ENCODE measurements at places on chromosomes 2 and 18. TPM values are rescaled to one million over a fixed set of nuclear protein-coding genes. Genes with fewer than 3 reads are reported as not detected.

DNA sequence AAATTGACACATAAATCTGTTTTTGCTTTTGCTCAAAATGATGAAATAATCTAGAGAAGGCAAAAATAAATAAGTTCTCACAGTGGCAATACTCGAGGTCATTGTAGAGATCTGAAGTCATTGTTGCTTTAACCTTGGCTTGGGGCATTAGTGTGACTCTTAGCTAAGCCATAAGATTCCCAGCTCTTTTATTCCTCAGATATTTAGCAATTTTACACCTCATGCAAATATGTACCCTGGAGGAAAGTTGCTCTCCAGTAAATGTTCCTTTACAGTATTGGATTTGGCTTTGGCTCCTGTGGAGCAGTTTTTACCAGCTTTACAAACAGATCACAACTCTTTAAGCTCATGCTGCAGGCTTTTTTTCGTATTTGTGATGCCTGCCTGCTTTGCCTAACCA is 134.2 kb upstream of the NABP1 start:
- H3K4me3 ChIP-seq = no peak overlapping the region
- DNase-seq = no peak
- H3K27ac ChIP-seq = no peak overlapping the region
- no peaks in the 10 kb centered on the region for H3K36me3 ChIP-seq
- no peaks in the 10 kb centered on the region for H3K4me1 ChIP-seq

DNA sequence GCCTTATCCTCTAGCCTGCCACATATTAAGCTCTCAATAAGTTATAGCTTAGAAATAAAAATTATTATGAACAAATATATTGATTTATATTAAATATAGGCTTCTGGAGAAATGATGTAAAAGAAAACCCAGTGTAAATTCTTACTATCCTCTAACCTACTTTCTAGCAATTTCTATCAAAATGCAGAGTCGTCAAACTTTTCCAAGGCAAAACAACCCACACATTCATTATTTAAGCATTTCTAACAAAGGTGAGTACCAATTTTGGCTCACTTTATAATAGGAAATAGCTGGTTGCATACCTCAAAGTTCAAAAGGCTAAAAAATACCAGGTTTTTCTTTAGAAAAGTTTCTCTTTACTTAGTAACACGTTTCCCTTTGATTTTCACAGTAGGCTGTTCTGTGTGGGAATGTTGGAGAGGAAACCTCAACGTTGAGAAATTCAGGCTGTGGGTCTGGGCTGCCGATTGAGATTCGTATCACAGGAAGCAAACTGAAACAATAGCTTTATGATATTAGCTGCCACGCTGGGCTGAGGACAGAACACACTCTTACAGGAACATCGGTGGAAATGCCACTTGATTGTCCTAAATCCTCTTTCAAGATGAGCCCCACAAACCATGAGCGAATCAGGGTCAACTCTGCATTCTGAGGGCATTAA is 53.0 kb downstream of the EPAS1 start:
- H3K36me3 ChIP-seq = peaks cover 23% of the 10 kb centered on the region
- no peak overlapping the region for H3K4me3 ChIP-seq
- no peak overlapping the region for H3K27ac ChIP-seq
- H3K4me1 ChIP-seq = peaks cover 15% of the 10 kb centered on the region
- H3K27me3 ChIP-seq = no peaks in the 10 kb centered on the region

DNA sequence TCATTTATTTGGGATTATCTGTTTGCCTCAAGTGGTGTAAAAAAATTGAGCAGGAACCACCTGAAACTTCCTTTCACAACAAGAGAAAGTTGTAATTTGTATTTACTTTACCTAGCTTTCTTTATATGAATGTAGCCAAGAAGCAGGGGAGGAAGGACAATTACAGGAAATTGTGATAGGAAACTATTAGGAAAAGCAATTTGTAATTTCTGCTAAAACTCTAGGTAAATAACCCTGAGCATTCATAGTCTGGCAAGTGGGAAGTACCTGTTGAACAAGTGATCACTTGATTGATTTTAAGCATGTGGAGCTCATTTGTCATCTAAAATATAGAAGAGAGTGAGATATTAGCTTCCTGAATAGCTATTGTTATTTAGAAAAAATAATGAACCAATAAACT is 5.0 kb downstream of the TFPI start:
- peak overlapping the region; percentile 25 for H3K27ac ChIP-seq
- H3K4me1 ChIP-seq = no peaks in the 10 kb centered on the region
- no peaks in the 10 kb centered on the region for H3K36me3 ChIP-seq

DNA sequence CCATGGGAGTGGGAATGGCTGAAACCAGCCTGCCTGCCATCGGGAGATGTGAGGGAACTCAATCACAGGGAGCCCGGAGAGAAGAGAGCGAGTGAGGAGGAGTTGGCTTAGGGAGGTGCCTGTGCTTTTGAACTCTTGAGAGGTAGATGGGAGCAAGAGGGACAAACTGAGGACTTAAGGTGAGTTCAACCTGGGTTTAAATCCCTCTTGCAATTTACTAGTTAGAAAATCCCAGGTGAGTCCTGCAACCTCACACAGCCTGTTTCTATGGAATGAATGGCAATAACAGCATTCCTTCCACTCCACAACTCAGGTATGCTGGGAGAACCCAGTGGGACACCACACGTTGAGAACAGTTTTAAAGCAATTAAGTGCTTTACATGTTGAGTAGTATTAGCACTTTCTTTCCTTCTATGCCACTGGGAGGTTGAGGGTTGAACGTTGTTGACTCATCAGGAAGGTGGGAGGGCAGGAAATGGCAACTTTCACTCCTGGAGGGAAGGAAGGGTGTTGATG is 57.3 kb downstream of the VIT start:
- H3K4me3 ChIP-seq = no peak overlapping the region
- no peaks in the 10 kb centered on the region for H3K36me3 ChIP-seq
- no peaks in the 10 kb centered on the region for H3K27me3 ChIP-seq
- H3K27ac ChIP-seq = no peak overlapping the region
- no peak for DNase-seq
- no peaks in the 10 kb centered on the region for H3K4me1 ChIP-seq

- H3K27ac ChIP-seq = peak overlapping the region; percentile 94
- DNase-seq = peak; percentile 83
- H3K27me3 ChIP-seq = no peaks in the 10 kb centered on the region
- peak overlapping the region; percentile 62 for H3K4me3 ChIP-seq
- no peaks in the 10 kb centered on the region for H3K36me3 ChIP-seq
- peaks cover 33% of the 10 kb centered on the region for H3K4me1 ChIP-seq
Observed at GRCh38 chr2:64654063-64654811, 524 bp upstream of the SERTAD2 start.

GRCh38 chr18:55078303-55078932 is 119.2 kb upstream of the CCDC68 start:
- DNase-seq = no peak
- H3K4me1 ChIP-seq = no peaks in the 10 kb centered on the region
- H3K27ac ChIP-seq = no peak overlapping the region
- H3K36me3 ChIP-seq = no peaks in the 10 kb centered on the region
- no peak overlapping the region for H3K4me3 ChIP-seq
- no peaks in the 10 kb centered on the region for H3K27me3 ChIP-seq

- no peaks in the 10 kb centered on the region for H3K36me3 ChIP-seq
- H3K4me1 ChIP-seq = no peaks in the 10 kb centered on the region
- H3K27me3 ChIP-seq = no peaks in the 10 kb centered on the region
- H3K4me3 ChIP-seq = no peak overlapping the region
- no peak for DNase-seq
- H3K27ac ChIP-seq = no peak overlapping the region
Observed at GRCh38 chr2:3728104-3729054, 25.0 kb downstream of the DCDC2C start.

DNA sequence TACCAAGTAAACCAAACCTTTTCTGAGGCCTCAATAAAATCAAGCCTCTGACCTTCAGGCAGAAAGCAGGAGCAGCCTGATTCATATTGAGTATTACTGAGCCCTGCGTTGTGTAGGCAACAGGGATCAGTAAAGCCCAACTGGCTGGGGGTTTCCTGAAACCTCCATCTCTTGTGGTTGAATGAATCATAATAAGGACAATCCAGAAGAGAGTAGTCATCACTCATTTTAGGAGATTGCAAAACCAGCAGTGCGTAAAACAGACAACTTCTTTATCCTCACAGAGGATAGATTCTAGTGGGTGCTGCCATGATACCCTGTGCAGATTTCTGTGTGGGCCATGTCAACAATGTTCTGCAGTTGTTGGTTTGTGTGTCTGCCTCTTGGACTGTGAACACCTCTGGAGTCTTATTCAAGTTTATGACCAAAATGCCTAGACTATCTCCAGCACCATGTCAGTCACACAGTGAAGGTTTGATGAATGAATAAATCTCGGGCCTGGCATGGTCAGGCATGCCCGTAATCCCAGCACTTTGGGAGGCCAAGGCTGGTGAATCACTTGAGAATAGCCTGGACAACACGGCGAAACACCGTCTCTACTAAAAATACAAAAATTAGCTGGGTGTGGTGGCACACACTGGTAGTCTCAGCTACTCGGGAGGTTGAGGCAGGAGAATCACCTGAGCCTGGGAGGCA is 51.8 kb upstream of the RAB27B start:
- no peak for DNase-seq
- H3K27ac ChIP-seq = no peak overlapping the region
- H3K36me3 ChIP-seq = no peaks in the 10 kb centered on the region
- H3K4me1 ChIP-seq = no peaks in the 10 kb centered on the region
- no peak overlapping the region for H3K4me3 ChIP-seq
- no peaks in the 10 kb centered on the region for H3K27me3 ChIP-seq

- H3K36me3 ChIP-seq = no peaks in the 10 kb centered on the region
- peak; percentile 76 for DNase-seq
- peak overlapping the region; percentile 78 for H3K27ac ChIP-seq
- H3K27me3 ChIP-seq = no peaks in the 10 kb centered on the region
- no peak overlapping the region for H3K4me3 ChIP-seq
Observed at GRCh38 chr2:113834051-113834730, 55.7 kb upstream of the ACTR3 start.

- DNase-seq = no peak
- H3K27me3 ChIP-seq = no peaks in the 10 kb centered on the region
- H3K36me3 ChIP-seq = no peaks in the 10 kb centered on the region
- no peak overlapping the region for H3K4me3 ChIP-seq
- H3K27ac ChIP-seq = no peak overlapping the region
Observed at GRCh38 chr2:171482877-171483276, 39.4 kb upstream of the CYBRD1 start.

GRCh38 chr2:226066873-226067272 is 667.4 kb downstream of the NYAP2 start:
- H3K36me3 ChIP-seq = no peaks in the 10 kb centered on the region
- no peaks in the 10 kb centered on the region for H3K4me1 ChIP-seq
- H3K27me3 ChIP-seq = no peaks in the 10 kb centered on the region
- no peak overlapping the region for H3K4me3 ChIP-seq
- DNase-seq = no peak

GRCh38 chr18:13220361-13220991 is 1.9 kb downstream of the LDLRAD4 start:
- peak overlapping the region; percentile 70 for H3K27ac ChIP-seq
- no peak overlapping the region for H3K4me3 ChIP-seq
- no peak for DNase-seq
- no peaks in the 10 kb centered on the region for H3K27me3 ChIP-seq
- H3K4me1 ChIP-seq = peaks cover 57% of the 10 kb centered on the region

- H3K4me1 ChIP-seq = no peaks in the 10 kb centered on the region
- no peak overlapping the region for H3K4me3 ChIP-seq
- H3K36me3 ChIP-seq = no peaks in the 10 kb centered on the region
- H3K27me3 ChIP-seq = no peaks in the 10 kb centered on the region
Observed at GRCh38 chr2:31511376-31511775, 69.4 kb downstream of the SRD5A2 start.

GRCh38 chr2:85583667-85584353 is 421 bp upstream of the VAMP5 start:
- peak overlapping the region; percentile 43 for H3K4me3 ChIP-seq
- H3K27ac ChIP-seq = peak overlapping the region; percentile 80
- no peaks in the 10 kb centered on the region for H3K27me3 ChIP-seq
- no peak for DNase-seq
- peaks cover 6% of the 10 kb centered on the region for H3K36me3 ChIP-seq

- H3K36me3 ChIP-seq = no peaks in the 10 kb centered on the region
- H3K4me1 ChIP-seq = peaks cover 12% of the 10 kb centered on the region
- no peak overlapping the region for H3K27ac ChIP-seq
- H3K27me3 ChIP-seq = no peaks in the 10 kb centered on the region
Observed at GRCh38 chr2:62724106-62724505, 18.6 kb downstream of the EHBP1 start.

DNA sequence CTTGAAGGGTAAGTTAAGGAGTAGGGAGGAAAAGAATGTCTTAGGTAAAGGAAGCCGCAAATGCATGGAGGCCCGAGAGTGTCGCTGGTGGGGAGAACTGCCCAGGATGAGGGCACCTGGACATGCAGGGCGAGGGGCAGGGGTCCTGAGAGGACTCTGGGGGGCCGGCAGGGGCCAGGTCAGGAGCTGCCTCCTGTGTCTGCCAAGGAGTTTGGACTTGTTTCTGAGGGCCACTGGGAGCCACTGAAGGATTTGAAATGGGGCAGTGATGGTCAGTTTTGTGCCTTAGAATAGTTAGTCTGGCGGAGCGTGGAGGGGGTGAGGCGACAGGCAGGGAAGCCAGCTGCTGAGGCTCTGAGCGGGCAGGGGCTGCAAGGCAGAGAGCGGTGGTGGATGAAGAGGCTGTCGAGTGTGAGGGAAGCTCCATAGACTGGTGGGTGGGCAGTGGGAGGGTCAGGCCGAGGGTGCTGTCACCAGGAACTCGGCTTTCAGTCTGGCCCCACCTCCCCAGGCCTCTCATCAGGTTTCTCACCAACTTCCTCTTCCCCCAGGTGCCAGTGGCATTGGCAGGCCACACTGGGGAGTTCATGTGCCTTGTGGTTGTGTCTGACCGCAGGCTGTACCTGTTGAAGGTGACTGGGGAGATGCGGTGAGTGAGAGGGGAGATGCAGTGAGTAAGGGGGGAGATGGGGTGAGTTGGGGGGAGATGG is 14.7 kb upstream of the SLC4A3 start:
- H3K36me3 ChIP-seq = peaks cover 11% of the 10 kb centered on the region
- H3K27me3 ChIP-seq = no peaks in the 10 kb centered on the region
- no peak overlapping the region for H3K4me3 ChIP-seq
- DNase-seq = no peak
- H3K27ac ChIP-seq = no peak overlapping the region

- no peaks in the 10 kb centered on the region for H3K4me1 ChIP-seq
- DNase-seq = no peak
- no peak overlapping the region for H3K27ac ChIP-seq
- H3K4me3 ChIP-seq = no peak overlapping the region
- H3K36me3 ChIP-seq = no peaks in the 10 kb centered on the region
- H3K27me3 ChIP-seq = no peaks in the 10 kb centered on the region
Observed at GRCh38 chr2:64295326-64296139, 151.3 kb upstream of the PELI1 start.

GRCh38 chr2:128086244-128086643 is 4.8 kb upstream of the UGGT1 start:
- no peak overlapping the region for H3K4me3 ChIP-seq
- DNase-seq = no peak
- H3K27ac ChIP-seq = no peak overlapping the region
- no peaks in the 10 kb centered on the region for H3K36me3 ChIP-seq
- H3K4me1 ChIP-seq = no peaks in the 10 kb centered on the region

The FANCL gene
- 33.4 TPM for total RNA-seq

The BCL11A gene
- total RNA-seq = 12.8 TPM

The TRABD2A gene
- total RNA-seq = 0.20 TPM

The DNER gene
- 0.42 TPM for total RNA-seq

The MSTN gene
- 0.29 TPM for total RNA-seq

The RUFY4 gene
- total RNA-seq = not detected

The ANKRD53 gene
- total RNA-seq = 1.5 TPM

The CLEC4F gene
- total RNA-seq = 1.4 TPM

Data from thyroid gland (tissue), 4 donors.